ENCODE measurements at places on chromosomes 6 and 20. TPM values are rescaled to one million over a fixed set of nuclear protein-coding genes. Genes with fewer than 3 reads are reported as not detected.
A peak's percentile ranks its signal among the peaks of the same experiment; 100 is the strongest.

- peaks cover 11% of the 10 kb centered on the region for H3K4me1 ChIP-seq
- H3K27ac ChIP-seq = peak overlapping the region; percentile 77
- no peaks in the 10 kb centered on the region for H3K27me3 ChIP-seq
- peak overlapping the region; percentile 74 for H3K4me3 ChIP-seq
- peak; percentile 55 for DNase-seq
- no peaks in the 10 kb centered on the region for H3K36me3 ChIP-seq
These were observed 1.1 kb downstream of the SOX4 start for GRCh38 chr6:21594416-21595281.

GRCh38 chr6:40909811-40910210, 129.2 kb downstream of the UNC5CL start:
- H3K27me3 ChIP-seq = no peaks in the 10 kb centered on the region
- no peak overlapping the region for H3K4me3 ChIP-seq
- no peak for DNase-seq

GRCh38 chr6:43490523-43490939, 13.2 kb downstream of the TJAP1 start:
- peak overlapping the region; percentile 34 for H3K27ac ChIP-seq
- no peak overlapping the region for H3K4me3 ChIP-seq
- H3K27me3 ChIP-seq = no peaks in the 10 kb centered on the region
- peaks cover 8% of the 10 kb centered on the region for H3K4me1 ChIP-seq

DNA sequence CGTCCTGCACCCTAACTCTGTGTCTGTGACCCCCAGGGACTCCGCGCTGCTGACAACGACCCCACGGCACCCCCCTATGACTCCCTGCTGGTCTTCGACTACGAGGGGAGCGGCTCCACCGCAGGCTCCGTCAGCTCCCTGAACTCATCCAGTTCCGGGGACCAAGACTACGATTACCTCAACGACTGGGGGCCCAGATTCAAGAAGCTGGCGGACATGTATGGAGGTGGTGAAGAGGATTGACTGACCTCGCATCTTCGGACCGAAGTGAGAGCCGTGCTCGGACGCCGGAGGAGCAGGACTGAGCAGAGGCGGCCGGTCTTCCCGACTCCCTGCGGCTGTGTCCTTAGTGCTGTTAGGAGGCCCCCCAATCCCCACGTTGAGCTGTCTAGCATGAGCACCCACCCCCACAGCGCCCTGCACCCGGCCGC, 129.0 kb downstream of the TAF4 start:
- H3K4me3 ChIP-seq = no peak overlapping the region
- peaks cover 2% of the 10 kb centered on the region for H3K27me3 ChIP-seq
- H3K4me1 ChIP-seq = no peaks in the 10 kb centered on the region
- no peak for DNase-seq

DNA sequence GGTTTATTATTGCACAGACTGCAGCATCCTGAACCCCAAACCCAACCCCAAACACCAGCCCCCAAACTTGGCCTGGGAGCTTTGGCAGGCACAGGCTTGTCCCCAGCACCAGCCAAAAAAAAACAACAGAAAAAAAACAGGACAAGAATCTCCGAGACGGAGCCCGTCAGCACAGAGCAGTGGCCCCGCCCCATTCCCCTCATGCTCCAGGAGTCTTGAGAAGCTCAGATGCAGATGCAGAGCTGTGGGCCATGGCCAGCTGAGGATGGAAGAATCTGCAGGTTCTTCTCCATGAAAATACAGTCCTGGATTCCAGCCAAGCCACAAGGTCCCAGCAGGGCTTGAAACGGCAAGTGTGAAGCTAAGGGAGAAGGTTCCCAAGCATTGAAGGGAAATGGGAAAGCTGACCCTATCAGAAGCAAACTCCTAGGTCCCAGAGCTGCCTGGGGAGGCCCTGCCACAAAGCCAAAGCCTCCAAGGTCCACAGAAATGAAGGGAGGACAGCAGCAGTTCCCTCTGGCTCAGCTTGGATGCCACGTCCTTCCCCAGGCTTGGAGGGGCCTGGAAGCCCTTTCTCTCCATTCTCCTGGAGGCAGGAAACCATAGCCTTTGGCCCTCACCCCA, 75.2 kb downstream of the JPH2 start:
- DNase-seq = no peak
- H3K4me1 ChIP-seq = peaks cover 14% of the 10 kb centered on the region
- H3K4me3 ChIP-seq = no peak overlapping the region
- no peaks in the 10 kb centered on the region for H3K36me3 ChIP-seq
- H3K27ac ChIP-seq = no peak overlapping the region

The SYCP2L gene
- 0.52 TPM for total RNA-seq

DNA sequence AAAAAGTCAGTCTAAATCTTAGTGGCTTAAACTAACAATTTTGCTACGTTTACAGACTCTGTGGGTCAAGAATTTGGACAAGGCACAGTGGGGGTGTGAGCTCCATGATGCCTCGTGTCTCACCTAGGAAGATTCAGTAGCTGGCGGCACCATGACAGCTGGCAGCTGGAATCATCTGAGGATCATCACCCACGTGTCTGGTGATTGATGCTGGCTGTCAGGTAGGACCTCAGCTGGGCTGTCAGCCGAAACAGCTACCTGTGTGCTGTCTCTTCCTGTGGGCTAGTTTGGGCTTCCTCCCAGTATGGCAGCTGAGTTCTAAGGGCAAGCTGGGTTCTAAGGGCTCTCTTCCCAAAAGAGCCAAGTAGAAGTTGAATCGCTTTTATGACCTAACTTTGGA, 26.4 kb upstream of the DLGAP4 start:
- no peak for DNase-seq
- H3K27ac ChIP-seq = no peak overlapping the region
- H3K27me3 ChIP-seq = peaks cover 13% of the 10 kb centered on the region
- no peak overlapping the region for H3K4me3 ChIP-seq
- H3K4me1 ChIP-seq = no peaks in the 10 kb centered on the region
- no peaks in the 10 kb centered on the region for H3K36me3 ChIP-seq

GRCh38 chr6:43436577-43437282, 9.4 kb downstream of the ABCC10 start:
- no peaks in the 10 kb centered on the region for H3K4me1 ChIP-seq
- H3K27ac ChIP-seq = peak overlapping the region; percentile 13
- peaks cover 77% of the 10 kb centered on the region for H3K36me3 ChIP-seq
- no peaks in the 10 kb centered on the region for H3K27me3 ChIP-seq
- no peak for DNase-seq

DNA sequence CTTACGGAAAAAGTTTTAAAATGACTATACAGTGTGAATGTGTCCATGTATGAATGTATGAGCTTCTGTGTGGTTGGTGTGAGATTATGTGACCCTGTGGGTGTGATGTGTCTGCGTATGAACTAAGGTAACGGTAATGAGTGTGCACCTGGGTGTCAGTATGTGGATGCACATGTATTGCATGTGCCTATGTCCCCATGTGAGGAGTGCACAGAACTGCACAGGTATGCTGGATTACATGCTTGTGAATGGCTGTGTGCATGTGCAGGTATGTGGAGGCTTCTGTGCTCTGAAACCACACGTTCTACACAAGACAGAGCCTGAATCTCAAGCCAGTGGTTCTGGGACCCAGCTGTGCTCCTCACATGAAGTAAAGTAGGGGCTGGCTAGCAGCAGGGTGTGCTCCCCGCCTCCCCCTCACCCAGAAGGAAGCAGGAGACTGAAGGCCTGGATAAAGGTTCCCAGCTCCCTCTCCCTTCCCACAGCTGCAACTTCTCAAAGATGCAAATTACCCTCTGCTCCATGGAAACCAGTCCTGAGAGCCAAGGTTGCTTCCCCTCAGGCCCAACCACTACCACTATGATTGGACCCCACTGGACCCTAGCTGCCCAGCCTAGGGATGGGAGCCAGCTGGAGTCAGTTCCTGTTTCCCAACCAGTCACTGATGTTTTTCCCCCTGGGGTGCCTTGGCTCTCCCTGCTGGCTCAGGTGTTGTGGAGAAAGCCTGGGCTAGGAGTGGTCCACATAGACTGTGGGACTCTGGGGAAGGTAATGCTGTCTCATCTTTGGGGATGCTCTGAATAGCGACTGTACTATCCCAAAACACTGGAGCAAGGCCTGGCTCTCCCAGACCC, 24.8 kb upstream of the SPDEF start:
- H3K4me1 ChIP-seq = peaks cover 10% of the 10 kb centered on the region
- no peaks in the 10 kb centered on the region for H3K36me3 ChIP-seq
- no peak for DNase-seq
- H3K27ac ChIP-seq = no peak overlapping the region
- no peaks in the 10 kb centered on the region for H3K27me3 ChIP-seq
- no peak overlapping the region for H3K4me3 ChIP-seq

DNA sequence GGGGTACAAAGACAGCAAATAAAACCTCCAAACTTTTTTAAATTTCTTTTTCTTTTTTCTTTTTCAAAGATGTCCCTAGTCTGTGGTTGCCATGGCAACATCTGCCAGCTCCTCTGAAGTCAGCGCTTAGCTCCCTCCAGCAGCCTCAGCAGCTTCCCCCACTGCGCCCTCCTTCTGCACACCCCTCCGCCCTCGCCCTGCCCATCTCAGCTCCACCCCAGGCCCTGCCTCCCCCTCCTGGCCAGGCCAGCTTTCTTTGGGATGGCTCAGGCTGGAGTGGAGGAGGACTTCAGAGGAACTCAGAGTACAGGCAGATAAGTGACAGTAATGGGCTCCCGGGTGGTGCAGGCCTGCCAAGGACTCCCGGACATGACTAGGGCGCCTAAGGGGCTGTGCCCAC, 104.6 kb downstream of the LRFN2 start:
- no peak overlapping the region for H3K27ac ChIP-seq
- H3K4me1 ChIP-seq = no peaks in the 10 kb centered on the region
- no peak overlapping the region for H3K4me3 ChIP-seq
- no peak for DNase-seq
- no peaks in the 10 kb centered on the region for H3K36me3 ChIP-seq
- H3K27me3 ChIP-seq = no peaks in the 10 kb centered on the region

DNA sequence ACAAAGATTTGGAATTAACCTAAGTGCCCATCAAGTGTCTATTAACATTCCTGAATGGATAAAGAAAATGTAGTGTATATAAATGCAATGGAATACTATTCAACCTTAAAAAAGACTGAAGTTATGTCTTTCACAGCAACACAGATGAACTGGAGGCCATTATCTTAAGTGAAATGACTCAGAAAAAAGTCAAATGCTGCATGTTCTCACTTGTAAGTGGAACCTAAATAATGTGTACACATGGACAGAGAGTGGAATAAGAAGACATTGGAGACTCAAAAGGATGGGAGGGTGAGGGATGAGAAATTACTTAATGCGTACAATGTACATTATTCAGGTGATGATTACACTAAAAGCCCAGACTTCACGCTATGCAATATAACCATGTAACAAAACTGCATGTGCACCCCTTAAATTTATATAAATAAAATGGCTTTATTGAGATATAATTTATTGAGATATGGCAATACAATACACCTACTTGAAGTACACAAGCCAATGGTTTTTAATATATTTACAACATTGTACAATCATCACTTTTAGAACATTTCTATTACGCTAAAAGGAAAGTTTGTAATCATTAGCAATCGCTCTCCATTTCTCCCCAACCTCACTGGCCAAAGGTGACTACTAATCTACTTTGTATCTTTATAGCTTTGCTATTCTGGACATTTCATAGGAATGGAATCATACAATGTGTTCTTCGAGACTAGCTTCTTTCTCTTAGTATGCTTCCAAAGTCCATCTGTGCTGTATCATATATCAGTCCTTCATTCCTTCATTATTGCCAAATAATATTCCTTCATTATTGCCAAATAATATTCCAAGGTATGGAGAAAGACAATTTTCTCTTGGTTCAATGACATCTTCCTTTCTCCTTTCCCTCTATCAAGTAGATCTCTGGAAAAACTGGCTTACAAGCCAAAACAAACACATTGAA, 5.8 kb downstream of the STX7 start:
- no peak overlapping the region for H3K27ac ChIP-seq
- no peak for DNase-seq
- H3K4me3 ChIP-seq = no peak overlapping the region
- peaks cover 56% of the 10 kb centered on the region for H3K4me1 ChIP-seq
- no peaks in the 10 kb centered on the region for H3K27me3 ChIP-seq

GRCh38 chr6:43983632-43984031, 143.6 kb downstream of the MRPL14 start:
- no peak for DNase-seq
- no peaks in the 10 kb centered on the region for H3K27me3 ChIP-seq

DNA sequence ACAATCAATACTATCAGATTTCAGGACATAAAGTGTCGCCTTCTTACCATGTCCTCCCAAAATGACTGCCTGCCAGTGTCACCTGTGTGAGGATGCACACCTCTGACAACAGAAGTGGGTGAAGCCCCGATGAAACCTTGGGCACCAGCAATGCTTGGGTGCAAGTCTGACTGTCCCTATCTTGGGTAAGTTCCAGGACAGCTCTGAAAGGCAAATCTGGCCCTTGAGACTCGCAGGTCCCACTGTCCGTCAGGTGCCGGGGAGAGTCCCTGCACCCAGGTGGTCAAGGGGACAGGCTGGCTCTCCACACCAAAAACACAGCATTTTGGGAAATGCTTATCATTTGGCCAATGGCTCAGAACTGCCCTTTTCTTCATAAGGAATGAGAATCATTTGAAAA, 43.3 kb downstream of the EZR start:
- peaks cover 36% of the 10 kb centered on the region for H3K4me1 ChIP-seq
- no peak for DNase-seq
- no peak overlapping the region for H3K4me3 ChIP-seq
- peaks cover 81% of the 10 kb centered on the region for H3K36me3 ChIP-seq
- no peak overlapping the region for H3K27ac ChIP-seq
- no peaks in the 10 kb centered on the region for H3K27me3 ChIP-seq

DNA sequence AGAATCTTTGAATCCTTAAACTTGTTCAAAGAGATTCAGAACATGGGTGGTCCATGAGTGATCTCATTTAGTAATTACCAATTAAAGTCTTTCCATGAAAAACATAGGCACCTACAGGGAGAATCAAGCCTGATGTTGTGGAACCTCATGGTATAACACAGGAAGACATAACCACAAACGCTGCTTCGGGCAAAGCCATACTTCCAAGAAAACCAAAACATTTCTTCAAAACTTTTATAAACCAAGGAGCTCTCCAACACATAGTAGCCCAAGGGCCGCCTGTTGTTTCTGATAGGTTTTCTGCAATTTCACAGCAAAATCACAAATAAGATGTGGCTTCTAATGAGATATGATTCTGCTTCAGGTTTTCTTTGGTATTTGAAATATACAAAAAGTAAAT, 2.5 kb downstream of the CHD6 start:
- peaks cover 47% of the 10 kb centered on the region for H3K4me1 ChIP-seq
- H3K36me3 ChIP-seq = no peaks in the 10 kb centered on the region
- no peak for DNase-seq
- no peak overlapping the region for H3K4me3 ChIP-seq
- H3K27ac ChIP-seq = no peak overlapping the region

GRCh38 chr6:119407156-119407555, 57.6 kb upstream of the MAN1A1 start:
- no peak for DNase-seq
- no peak overlapping the region for H3K4me3 ChIP-seq
- H3K36me3 ChIP-seq = no peaks in the 10 kb centered on the region

Measured in heart left ventricle (tissue), 16 donors.